SK-N-MC (cell line): ENCODE measurements at places on chromosomes 11 and 22.

DNA sequence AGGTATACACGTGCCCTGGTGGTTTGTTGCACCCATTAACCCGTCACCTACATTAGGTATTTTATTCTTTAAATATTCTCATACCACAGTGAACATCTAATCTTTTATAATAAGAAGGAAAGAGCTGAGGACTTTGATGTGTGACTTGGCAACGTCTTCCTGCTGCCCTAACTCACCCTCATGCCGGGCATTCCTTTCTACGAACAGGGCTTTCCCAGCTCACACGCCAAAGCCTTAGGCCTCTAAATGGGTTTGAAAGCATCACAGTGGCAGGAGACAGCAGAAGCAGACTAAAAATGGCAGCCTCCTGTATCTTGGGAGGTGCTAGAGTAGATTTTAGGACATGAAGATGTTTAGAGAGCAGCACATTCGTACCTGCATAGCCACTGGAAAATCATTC is 52.6 kb downstream of the CLTCL1 start:
- no peak for DNase-seq

- peak; percentile 68 for DNase-seq
Measured at GRCh38 chr22:35690001-35690400, 27.7 kb upstream of the APOL5 start.

GRCh38 chr11:13134066-13134465 is 125.0 kb downstream of the RASSF10 start:
- DNase-seq: no peak

- DNase-seq: no peak
Measured at GRCh38 chr22:22935056-22935545, 47.5 kb downstream of the IGLL5 start.

DNA sequence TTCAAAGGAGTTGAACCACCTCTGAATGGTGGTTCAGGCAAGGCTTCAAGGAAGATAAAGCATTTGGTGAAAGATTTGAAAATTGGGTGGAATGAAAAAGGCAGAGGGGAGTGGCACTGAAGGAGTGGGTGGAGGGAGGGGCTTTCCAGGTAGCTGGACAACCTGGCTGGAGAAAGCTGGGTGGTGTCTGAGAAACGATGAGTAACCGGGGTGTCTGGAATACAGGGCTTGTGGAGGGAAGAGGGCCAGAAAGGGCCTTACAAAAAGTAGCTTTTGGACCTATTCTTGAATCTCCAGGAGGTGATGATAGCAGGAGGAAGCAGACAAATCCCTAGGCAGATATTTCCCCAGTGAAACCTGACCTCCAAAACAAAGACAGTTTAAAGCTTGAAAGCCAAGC is 99.3 kb downstream of the RASSF10 start:
- no peak for DNase-seq

- peak; percentile 5 for DNase-seq
Measured at GRCh38 chr11:12556788-12557384, 117.3 kb upstream of the TEAD1 start.

GRCh38 chr11:102469196-102469821 is 16.7 kb upstream of the TMEM123 start:
- DNase-seq: no peak

DNA sequence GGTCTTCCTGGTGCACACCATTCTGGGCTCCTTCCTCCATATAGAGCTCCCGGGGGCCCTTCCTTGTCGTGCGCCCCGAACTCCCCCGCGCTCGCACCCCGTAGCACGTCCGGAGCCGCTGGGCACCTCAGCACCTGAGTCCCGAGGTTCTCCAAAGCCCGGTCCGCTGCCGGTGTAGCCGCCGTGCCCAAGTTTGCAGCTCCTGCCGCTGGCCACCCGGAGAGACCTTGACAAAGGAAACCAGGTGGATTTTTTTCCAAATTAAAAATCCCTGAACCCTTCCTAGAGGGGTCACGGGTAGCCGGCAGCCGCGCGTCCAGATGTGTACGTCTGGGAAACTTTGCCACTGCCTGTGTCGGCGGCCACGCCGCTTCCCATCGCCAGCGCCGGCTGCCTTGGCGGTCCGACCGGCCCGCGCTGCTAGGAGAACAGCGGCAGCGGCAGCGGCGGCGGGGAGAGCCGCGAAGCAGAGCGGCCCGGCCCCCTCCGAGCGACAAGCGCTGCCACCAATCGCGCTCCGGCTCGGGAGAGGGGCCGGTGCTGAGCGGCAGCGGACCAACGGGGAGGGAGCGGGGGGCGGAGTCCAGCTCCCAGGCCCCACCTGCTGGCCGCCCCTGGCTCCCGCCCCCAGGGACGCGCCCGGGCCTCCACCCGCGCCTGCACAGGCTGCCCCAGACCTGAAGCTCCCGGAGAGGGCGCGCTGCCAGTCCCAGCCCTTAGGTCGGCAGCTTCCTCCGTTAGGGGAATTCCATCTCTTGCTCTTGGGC is at the start of gene GALNT18:
Gene GALNT18, minus strand, starts transcription at position 433 of the 767 bp plus-strand sequence.
- no peak for DNase-seq

GRCh38 chr11:113331441-113331840 is 17.1 kb downstream of the TTC12 start:
- DNase-seq: no peak

DNA sequence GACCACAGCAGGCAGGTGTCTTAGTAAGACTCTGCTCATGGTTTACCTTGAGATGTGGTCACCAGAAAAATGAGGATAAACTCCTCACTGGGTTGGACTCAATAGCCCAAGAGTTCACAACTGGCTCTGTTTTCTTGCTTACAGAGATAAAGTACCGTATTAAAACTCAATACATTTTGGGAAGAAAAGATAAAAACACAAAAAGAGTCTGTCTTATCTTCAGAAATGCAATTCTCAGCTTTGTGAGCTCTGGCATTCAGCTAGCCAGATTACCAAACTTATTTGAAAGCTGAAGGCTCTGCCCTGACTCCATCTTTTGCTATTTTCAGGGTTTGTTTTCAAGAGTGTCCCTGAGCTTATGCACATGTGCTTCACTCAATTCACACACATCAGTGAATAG is 75.4 kb downstream of the PHF21A start:
- DNase-seq: no peak

DNA sequence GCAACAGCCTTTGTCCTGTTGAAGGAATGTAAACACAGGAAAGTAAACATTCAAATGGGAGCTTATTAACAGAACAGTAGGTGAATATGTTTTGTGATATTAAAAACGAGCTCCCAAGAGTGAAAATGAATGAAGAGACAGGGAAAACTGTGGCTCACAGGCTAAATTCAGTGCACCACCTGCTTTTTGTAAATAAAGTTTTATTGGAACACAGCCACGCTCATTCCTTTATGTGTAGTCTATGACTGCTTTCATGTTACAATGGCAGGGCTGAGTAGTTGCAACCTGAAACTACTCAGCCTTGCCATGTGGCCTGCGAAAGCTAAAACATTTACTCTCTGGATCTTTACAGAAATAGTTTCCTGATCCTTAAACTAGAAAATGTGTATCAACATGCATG is 136.9 kb downstream of the MYO18B start:
- no peak for DNase-seq

- no peak for DNase-seq
Measured at GRCh38 chr11:34627197-34627596, 6.3 kb downstream of the EHF start.

DNA sequence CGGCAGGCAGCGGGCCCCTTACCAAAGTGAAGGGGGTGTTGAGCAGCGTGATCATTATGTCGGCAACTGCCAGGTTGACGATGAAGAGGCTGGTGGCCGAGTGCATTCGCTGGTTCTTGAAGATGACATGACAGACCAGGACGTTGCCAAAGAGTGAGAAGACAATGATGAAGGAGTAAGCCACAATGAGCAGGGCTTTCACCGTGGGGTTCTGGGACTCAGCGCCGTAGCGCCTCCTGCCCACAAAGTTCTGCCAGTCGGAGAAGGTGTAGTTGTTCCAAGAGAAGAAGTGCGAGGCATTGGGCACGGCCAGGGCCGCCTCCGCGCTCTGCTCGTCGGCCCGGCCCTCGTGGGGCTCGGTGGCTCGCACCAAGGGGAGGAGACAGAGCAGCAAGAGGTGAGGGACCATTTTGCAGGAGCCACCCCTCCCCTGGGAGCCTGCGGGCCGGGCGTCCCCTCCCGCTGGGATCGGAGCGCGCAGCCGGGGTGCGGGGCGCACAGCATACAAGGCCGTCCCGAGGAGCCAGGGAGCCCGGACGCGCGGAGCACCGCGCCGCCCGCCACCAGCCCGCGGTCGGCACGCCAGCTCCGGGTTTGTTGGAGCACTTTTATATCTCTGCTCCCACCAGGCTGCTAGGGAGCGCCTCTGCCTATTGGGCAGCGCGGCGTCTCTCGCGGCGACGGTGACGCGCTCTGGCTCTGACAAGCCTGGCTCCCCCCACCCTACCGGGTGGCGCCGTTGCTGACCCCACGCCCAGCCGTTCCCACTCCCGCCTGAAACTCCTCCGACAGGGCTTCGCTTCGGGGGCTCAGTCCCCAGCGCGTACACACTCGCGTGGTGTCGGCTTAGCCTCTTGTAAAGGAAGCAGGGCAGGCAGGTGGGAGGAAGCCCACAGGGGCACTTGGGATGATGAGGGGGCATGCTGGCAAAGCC is at the start of gene GPR83:
Gene GPR83, minus strand, starts transcription at position 581 of the 934 bp plus-strand sequence. Its CDS starts 172 bp downstream, at position 409.
- DNase-seq: no peak

GRCh38 chr11:2807801-2808241 is 77.8 kb downstream of the CDKN1C start:
- no peak for DNase-seq

DNA sequence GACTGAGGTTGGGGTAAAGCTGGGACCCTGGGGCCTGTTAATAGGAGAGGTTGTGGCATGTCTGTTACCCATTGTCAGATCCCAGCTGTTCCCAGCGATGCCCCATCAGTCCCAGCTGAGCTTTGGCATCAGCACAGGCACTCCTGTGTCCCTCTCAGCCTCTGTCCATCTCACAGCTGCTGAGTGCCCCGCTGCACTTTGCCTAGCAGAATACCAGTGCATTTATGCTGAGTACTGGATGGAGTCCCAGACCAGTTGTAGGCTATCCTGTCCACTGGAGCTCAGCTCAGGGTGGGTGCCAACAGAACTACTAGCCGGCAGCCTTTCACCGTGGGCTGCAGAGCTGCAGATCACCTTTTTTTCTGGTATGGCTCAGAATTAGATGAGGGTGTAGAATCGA is 9.9 kb downstream of the FXYD6 start:
- no peak for DNase-seq

DNA sequence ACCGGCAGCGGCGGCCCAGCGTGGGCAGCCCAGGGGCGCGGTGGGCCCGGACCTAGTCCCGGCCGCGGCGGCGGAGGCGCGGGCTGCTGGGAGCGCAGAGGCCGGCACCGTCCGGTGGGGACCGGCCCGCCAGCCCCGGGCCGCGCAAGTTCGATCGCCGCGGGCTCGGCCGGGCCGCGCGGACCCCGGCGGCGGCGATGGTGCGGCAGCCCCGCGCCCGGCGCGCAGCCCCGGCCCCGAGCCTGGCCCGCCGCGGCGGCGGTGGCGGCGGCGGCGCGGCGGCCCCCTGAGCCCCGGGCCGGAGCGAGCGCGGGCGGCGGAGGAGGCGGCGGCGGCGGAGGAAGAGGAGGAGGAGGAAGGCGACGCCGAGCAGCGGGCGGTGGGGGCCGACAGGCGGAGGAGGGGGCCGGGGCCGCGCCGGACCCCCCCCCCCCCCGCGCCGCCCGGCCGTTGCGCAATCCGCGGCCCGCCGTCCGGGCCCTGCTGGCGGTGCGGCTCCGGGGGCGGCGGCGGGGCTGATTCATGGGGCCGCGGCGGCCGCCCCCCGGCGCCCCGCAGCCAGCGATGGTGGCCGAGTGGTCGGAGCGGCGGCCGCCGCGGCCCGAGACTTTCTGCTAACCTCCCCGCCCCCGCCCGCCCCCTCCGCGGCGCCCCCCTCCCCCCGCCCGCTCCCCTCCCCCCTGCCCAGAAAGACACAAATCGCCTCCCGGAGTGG is 1251.9 kb downstream of the BRD1 start:
- no peak for DNase-seq
